ENCODE measurements at places on chromosomes 7 and 10. TPM values are rescaled to one million over a fixed set of nuclear protein-coding genes. Genes with fewer than 3 reads are reported as not detected.
A peak's percentile ranks its signal among the peaks of the same experiment; 100 is the strongest.

The ZCWPW1 gene
- 4.4 TPM for total RNA-seq

The RALA gene
- 35.7 TPM for total RNA-seq

The DENND10 gene
- total RNA-seq = 20.2 TPM

The HKDC1 gene
- not detected for total RNA-seq

The HOXA3 gene
- total RNA-seq = not detected

The NPC1L1 gene
- 0.05 TPM for total RNA-seq

The MEOX2 gene
- 9.0 TPM for total RNA-seq

The MUC12 gene
- not detected for total RNA-seq

The PRLHR gene
- total RNA-seq = not detected

The FAM25G gene
- not detected for total RNA-seq

The NEURL1 gene
- total RNA-seq = 0.05 TPM

The SLC26A3 gene
- total RNA-seq = not detected

The AKR1C8 gene
- not detected for total RNA-seq

The PRSS2 gene
- total RNA-seq = not detected

The TMEM236 gene
- 0.51 TPM for total RNA-seq

The GALNT17 gene
- total RNA-seq = 78.1 TPM

The STAG3 gene
- total RNA-seq = 0.51 TPM

The PCDH15 gene
- total RNA-seq = 0.41 TPM

GRCh38 chr7:99385564-99385963 lies 11.0 kb downstream of the ARPC1B start:
- no peak for DNase-seq

DNA sequence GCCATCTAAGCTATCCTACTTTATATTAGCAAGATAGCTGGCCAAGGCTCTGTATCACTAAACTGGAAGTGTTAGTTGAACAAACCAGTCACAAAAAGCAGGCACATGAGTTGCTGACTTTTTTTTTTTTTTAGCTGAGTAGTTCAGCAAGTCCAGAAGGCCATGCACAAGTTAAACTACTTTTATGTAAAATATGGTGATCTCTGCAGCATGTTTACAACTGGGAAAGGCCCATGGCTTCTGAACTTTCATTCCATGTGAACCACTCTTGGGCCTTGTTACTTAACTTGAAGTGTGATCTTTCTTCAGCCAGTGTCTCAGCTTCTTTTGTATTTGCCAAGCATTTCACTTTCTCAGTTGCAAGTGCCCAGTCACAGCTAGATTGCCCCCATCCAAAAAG lies 78.5 kb downstream of the CALD1 start:
- DNase-seq = no peak

DNA sequence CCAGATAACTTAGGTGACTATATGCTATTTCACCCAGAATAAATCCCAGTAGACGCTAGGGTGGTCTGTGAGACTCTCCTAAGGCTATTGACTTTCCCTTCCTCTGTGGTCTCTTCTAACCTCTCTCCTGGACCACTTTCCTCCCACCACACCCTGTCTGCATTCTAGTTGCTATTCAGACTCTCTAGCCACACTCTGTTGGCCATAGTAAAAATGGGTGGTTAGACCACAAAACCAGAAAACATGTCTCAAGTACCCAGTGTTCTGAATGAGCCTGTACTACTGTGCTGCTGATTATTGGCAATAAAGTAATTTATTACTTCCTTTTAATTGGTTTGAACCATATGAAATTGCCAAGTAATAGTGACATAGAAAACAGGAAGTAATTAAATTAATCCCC lies 240.8 kb downstream of the KIF20B start:
- DNase-seq = no peak

GRCh38 chr10:31037749-31038148 lies 6.1 kb upstream of the ZNF438 start:
- DNase-seq = no peak

GRCh38 chr10:97338041-97338440 lies 3.5 kb upstream of the FRAT2 start:
- no peak for DNase-seq

DNA sequence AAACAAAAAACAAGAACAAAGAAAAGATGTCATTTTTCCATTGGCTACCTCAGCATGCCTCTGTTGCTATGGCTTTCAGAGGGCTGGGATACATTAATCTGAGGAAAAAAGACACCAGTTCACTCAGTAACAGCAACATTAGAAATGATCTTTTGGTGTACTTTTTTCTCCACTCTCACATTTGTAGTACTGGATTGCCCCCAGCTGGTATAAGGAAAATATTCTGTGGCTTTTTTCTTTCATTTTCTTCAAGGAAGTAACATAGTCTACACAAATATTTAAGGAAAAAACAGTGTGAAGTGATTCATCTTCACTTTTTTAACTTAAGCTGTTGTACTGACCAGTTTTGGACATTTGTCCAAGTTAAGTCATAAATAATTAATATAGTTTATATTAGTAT lies 482.3 kb downstream of the SORCS1 start:
- no peak for DNase-seq

DNA sequence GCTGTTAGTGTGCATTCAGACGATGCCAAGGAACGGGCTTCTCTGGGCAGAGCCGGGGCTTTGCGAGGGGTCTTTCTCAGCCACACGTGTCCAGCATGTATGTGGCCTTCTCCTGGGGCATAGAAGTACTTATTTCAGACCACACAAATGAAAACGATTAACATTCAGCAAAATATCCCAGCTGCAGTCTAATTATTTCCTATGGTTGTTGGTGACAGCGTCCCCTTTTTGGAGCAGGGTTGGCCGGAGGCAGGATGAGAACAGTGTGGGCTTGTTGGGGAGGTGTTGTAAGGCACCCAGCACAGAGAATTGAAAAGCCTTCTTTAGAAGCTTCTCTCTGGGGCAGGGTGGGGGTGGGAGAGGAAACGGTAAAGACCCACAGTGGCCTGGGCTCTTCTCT lies 54.2 kb downstream of the PTPRE start:
- no peak for DNase-seq

DNA sequence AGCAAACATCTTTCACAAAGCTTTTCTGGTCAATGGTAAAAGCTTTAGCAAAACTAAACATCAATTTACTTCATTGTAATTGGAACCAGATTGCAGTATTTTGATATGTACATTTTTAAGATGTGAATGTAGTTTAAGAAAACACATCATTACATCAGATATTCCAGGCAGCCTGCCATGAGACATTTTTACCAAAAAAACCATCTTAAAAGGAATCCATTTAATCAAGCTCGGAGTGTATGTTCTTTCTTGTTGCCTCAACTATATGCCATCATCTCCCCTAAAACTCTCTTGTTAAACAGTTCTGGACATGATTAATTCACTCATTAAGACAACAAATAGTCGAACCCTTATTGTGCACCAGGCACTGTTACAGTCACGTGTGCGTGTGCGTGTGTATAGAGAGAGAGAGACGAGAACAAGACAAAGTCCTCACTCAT lies 97.5 kb downstream of the UBE2H start:
- DNase-seq = no peak

GRCh38 chr10:113473851-113474250 lies 79.0 kb upstream of the HABP2 start:
- no peak for DNase-seq

- DNase-seq = no peak
Measured at GRCh38 chr7:122219253-122219865, 75.3 kb upstream of the AASS start.

- no peak for DNase-seq
Measured at GRCh38 chr7:46725136-46725535, 804.1 kb upstream of the IGFBP3 start.

GRCh38 chr7:3911685-3912084 lies 610.6 kb downstream of the SDK1 start:
- no peak for DNase-seq

DNA sequence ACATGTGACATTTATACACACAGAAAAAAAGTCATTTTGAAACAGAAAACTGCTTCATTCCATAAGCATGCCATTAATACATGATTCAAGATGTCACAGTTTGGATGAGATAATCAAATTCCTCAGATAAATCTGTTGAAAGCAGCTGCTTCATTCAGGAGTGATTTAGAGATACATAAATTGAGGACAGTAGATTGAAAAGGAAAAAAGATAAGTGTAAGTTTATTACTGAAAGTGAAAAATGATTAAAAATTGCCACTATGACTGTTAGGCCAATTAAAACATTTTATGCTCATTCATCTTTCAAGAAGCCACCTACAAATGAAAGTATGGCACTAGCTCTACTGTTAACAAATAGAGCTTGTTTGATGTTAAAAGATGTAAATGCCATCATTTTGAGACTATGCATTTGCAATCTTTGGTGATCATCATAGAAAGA lies 136.9 kb upstream of the CDK6 start:
- no peak for DNase-seq

- no peak for DNase-seq
Measured at GRCh38 chr10:77685432-77685831, 47.8 kb upstream of the KCNMA1 start.

GRCh38 chr7:101693498-101694091 lies 64.5 kb upstream of the MYL10 start:
- DNase-seq = no peak

GRCh38 chr10:98309366-98310355 lies 41.7 kb upstream of the LOXL4 start:
- peak; percentile 81 for DNase-seq

DNA sequence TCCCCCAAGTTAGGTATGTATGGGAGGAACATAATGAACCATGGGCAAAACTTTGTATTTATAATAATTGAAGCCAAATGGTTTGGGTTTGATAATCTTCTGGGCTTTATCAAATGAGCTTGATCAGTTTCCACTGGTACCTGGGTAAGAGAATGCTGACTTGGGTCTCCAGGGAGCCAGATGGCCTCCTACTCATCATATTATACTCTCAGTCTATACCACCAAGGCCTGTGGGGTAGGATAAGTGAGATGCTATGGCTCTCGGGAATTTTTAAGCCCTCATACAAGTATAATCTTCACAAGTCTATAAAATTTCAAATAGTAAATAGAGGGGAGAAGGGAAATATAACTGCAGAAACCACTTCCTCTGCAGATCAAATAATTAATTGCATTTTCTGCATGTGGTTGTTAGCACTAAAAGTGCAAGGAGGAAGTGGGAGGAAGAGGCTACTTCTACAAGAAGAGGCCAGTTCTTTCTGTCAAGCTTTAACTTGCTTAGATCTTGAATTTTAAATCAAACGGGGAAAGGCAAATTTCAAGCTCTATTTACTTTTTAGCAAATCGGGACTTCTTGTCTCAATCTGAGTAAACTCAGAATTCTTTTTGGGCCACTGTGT lies 349.0 kb downstream of the SORCS1 start:
- no peak for DNase-seq

- DNase-seq = no peak
Measured at GRCh38 chr7:43764807-43765491, 6.5 kb downstream of the BLVRA start.

GRCh38 chr7:132133501-132133900 lies 442.8 kb downstream of the PLXNA4 start:
- DNase-seq = no peak

GRCh38 chr7:4998244-4998643 lies 39.3 kb upstream of the MMD2 start:
- DNase-seq = no peak

GRCh38 chr10:135132-135600 lies at the start of gene ZMYND11:
ZMYND11 (plus strand) TSS chr10:135455; CDS start chr10:180013, 44,558 bp downstream.
- peak; percentile 85 for DNase-seq

DNA sequence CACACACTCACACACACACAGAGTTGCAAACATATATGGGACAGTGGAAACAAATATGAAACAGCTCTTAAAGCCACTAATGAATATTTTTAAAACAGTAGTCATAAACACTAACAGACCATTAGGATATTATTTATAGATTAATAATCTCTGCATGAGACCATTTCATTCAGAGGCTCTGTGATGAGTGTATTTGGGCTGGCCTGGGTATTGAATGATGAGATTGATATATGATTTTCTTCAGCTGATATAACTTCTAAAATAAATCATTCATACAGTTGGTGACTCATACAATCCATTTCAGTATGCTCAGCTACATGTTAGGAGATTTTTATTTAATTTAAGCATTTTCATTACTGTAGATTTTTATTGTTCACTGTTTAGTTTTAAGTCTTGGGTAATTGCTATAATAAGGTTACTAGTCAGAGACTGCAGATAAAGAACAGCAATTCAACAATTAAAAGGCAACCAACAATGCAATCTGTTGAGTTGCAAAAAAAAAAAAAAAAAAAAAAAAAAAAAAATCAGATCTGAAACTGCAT lies 25.2 kb upstream of the AGK start:
- DNase-seq = no peak

- DNase-seq = no peak
Measured at GRCh38 chr10:97312897-97313296, 6.2 kb upstream of the FRAT1 start.

- no peak for DNase-seq
Measured at GRCh38 chr7:28811701-28812430, 146.3 kb downstream of the TRIL start.

All from Right ventricle myocardium inferior (tissue), 1 donor.